Activated T-helper 1 cell treated with anti-CD3 and anti-CD28 coated beads, Interleukin-12 subunit alpha, Interleukin-12 subunit beta, Interleukin-2, Interleukin-4 antibody, amounts not matched to agents 30 ng/mL and 10 ng/mL and 1 ng/mL, durations not matched to agents 14 hours and 24 hours and 36 hours (primary cell): ENCODE measurements at places on chromosomes 2 and 18.

DNA sequence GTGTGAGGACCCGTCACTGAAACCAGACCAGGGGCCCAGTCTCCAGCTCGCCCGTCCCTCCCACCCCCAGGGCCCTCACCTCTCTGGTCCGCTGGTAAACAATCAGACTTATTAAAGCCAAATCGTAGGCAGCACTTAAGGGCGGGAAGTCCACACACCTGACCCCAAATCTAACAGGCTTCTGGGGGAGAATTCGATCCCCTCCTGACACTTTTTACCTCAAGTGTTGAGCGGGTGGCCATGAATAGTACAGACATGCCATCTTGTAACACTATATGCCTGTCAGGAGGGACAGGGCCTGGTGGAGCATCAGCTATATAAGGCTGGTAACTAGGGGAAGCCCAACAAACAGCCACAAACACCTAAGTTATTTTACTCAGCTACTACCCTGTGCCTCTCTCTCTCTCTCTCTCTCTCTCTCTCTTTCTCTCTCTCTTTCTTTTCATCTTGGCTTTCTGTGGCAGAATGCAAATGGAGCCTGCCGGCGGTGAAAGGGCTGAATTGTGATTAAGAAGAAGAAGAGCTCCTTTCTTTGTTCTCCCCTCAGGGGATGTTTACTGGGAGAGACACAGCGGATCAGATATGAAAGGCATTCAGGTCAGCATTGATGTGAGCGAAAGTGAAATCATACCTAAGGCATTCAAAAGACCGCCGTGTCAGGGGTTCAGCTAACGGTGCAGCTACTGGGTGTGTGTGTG is 9.5 kb downstream of the ZEB2 start:
- peak overlapping the region; percentile 24 for H3K4me3 ChIP-seq
- peak overlapping the region; percentile 24 for H3K27ac ChIP-seq
- no peak for DNase-seq
- H3K4me1 ChIP-seq: peaks cover 59% of the 10 kb centered on the region
- H3K36me3 ChIP-seq: no peaks in the 10 kb centered on the region

DNA sequence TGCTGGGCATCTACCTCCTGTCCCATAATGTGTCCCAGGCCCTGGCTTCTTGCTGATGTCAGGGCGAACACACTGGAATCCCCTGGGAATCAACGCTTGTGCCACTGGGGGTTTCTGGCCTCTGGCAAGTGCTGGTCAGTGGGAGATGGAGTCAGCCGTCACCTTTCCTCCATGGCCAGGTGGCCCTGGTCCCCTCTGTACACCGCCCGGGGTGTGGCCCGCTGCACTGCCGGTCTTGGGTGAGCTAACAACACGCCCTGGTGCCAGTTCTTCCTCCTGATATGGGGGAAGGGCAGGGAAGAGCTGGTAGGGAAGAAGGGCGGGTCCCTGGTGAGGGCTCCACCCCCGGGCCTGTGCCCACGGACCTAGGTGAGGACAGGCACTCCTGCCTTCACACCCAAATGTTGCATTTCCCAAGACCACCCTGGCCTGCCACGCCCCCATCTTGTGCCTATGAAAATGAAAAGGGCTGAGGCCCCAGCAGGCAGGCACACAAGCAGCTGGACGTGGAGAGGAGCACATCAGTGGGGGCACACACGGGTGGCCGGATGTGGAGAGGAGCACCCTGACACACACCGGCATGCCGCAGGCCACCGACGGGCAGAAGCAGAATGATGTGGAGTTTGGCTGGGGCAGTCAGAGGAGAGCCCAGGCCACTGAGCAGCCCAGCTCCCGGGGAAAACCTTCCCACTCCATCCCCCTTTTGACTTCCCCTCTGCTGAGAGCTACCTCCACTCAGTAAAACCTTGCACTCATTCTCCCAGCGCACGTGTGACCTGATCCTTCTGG is 140.5 kb downstream of the ASB1 start:
- no peaks in the 10 kb centered on the region for H3K4me1 ChIP-seq
- H3K36me3 ChIP-seq: no peaks in the 10 kb centered on the region
- no peak overlapping the region for H3K4me3 ChIP-seq
- no peak overlapping the region for H3K27ac ChIP-seq
- DNase-seq: no peak

- no peak overlapping the region for H3K4me3 ChIP-seq
- no peak overlapping the region for H3K27ac ChIP-seq
- H3K36me3 ChIP-seq: no peaks in the 10 kb centered on the region
- H3K4me1 ChIP-seq: no peaks in the 10 kb centered on the region
- no peaks in the 10 kb centered on the region for H3K27me3 ChIP-seq
- DNase-seq: no peak
Observed at GRCh38 chr18:52069201-52069600, 270.8 kb upstream of the DCC start.

DNA sequence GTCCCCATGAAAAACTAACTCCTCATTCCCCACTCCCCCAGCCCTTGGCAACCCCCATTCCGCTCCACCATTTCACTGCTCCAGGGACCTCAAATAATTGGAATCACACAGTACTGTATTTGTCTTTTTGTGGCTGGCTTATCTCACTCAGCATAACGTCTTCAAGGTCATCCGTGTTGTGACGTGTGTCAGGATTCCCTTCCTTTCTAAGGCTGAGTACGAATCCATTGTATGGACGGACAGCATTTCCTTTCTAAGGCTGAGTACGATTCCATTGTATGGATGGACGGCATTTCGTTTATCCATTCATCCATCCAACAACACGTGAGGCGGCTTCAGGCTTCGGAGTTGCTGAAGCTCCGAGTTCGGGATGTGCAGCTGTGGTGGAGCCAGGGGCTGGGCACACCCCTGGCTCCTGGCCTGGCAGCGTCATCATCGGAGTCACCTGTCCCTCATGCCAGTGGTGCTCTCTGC is 1.2 kb upstream of the ASB1 start:
- H3K4me3 ChIP-seq: peak overlapping the region; percentile 66
- H3K27ac ChIP-seq: peak overlapping the region; percentile 49
- DNase-seq: no peak
- H3K36me3 ChIP-seq: peaks cover 16% of the 10 kb centered on the region
- H3K4me1 ChIP-seq: peaks cover 26% of the 10 kb centered on the region

DNA sequence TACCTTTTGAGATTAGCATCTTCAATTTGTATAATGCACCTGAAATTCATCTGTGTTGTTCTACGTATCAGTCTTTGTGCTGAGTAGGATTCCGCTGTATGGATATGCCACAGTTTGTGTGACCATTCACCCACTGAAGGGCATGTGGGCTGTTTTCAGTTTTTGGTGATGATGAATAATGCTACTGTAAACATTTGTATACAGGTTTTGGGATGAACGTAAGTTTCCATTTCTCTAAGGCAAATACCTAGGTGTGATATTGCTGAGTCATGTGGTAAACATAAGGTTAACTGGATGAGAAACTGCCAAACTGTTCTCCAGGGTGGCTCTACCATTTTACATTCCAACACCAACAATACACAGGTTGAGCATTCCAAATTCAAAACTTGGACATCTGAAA is 35.1 kb downstream of the CABYR start:
- DNase-seq: no peak
- no peaks in the 10 kb centered on the region for H3K27me3 ChIP-seq
- peaks cover 2% of the 10 kb centered on the region for H3K36me3 ChIP-seq
- no peak overlapping the region for H3K4me3 ChIP-seq
- H3K27ac ChIP-seq: peak overlapping the region; percentile 37
- peaks cover 10% of the 10 kb centered on the region for H3K4me1 ChIP-seq

- no peaks in the 10 kb centered on the region for H3K27me3 ChIP-seq
- H3K27ac ChIP-seq: no peak overlapping the region
Observed at GRCh38 chr2:96579422-96579821, 42.9 kb downstream of the ARID5A start.

DNA sequence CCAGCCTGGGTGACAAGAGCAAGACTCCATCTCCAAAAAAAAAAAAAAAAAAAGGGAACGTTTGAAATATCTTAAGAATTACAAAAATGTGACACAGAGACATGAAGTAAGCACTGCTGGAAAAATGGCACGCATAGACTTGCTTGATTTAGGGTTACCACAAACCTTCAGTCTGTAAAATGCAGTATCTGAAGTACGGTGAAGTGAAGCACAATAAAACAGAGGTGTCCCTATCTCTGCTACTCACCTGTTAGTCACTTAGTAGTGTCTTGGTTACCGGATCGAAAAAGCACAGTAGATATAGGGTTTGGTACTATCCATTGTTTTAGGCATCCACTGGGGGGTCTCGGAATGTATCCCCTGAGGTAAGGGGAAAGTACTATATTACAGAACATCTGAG is 11.6 kb upstream of the GREB1L start:
- DNase-seq: no peak
- H3K27me3 ChIP-seq: peaks cover 3% of the 10 kb centered on the region
- no peak overlapping the region for H3K27ac ChIP-seq
- no peaks in the 10 kb centered on the region for H3K36me3 ChIP-seq
- H3K4me3 ChIP-seq: no peak overlapping the region

- H3K4me3 ChIP-seq: no peak overlapping the region
- H3K36me3 ChIP-seq: no peaks in the 10 kb centered on the region
- DNase-seq: no peak
Observed at GRCh38 chr2:159186462-159186861, 100.0 kb downstream of the WDSUB1 start.

- no peak for DNase-seq
- no peak overlapping the region for H3K4me3 ChIP-seq
- H3K36me3 ChIP-seq: no peaks in the 10 kb centered on the region
- H3K27ac ChIP-seq: no peak overlapping the region
Observed at GRCh38 chr2:52532956-52533355, 1234.6 kb upstream of the CHAC2 start.

DNA sequence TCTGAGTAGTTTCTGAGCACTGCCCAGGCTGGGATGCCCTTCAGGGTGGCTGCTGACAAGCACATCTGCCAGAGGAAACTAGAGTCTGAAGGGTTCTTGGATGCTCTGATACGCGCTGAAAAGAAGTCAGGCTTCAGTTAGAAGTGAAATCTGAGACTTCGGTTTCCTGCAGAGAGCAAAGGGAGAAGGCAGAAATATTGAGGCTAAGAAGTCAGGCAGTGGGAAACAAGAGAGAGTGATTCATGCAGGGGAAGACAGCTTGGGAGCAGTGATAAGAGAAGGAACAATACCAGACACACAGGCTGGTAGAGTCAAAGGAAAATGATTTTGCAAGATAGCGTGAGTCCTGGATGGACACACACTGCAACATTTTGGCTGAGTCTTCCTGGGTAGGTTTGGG is 51.0 kb upstream of the BOD1L2 start:
- no peak overlapping the region for H3K4me3 ChIP-seq
- no peak for DNase-seq
- no peaks in the 10 kb centered on the region for H3K4me1 ChIP-seq
- H3K27ac ChIP-seq: no peak overlapping the region
- no peaks in the 10 kb centered on the region for H3K36me3 ChIP-seq
- H3K27me3 ChIP-seq: peaks cover 6% of the 10 kb centered on the region

DNA sequence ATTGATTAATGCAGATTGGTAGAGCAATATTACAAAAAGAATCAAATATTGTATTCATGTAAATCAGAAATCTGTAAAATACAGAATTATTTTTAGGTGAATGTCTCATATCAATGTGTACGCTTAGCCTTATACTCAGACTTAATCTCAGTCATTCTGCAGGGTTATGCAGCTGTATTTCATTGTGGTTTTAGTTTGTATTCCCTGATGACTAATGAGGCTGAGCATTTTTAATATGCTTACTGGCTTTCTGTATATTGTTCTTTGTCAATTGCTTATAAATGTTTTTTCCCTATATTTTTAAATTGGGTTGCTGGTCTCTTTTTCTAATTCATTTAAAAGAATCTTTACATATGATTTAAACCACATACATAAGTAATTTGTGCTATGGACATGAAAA is 50.1 kb downstream of the CDH19 start:
- no peak overlapping the region for H3K27ac ChIP-seq
- H3K4me1 ChIP-seq: no peaks in the 10 kb centered on the region
- H3K4me3 ChIP-seq: no peak overlapping the region
- H3K27me3 ChIP-seq: no peaks in the 10 kb centered on the region
